ENCODE measurements at places on chromosomes 12 and 14.

DNA sequence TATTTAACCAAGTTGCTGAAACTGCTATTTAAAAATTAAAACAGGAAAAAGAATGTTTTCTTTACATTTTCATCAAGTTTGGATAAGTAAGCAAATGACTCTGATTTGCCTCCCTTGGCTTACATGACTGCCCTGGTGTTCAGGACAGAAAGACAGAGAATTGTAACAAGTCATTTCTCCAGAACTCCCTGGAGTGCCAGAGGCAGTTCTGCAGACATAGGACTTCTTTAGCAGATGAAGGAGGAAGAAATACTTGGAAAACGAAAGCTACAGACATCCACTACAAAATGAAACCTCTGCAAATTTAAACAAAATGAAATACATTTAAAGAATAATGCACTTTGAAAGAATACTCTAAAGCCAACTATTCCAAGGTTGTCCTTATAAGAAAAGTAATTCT, 253.9 kb downstream of the LRFN5 start:
- no peak for DNase-seq

DNA sequence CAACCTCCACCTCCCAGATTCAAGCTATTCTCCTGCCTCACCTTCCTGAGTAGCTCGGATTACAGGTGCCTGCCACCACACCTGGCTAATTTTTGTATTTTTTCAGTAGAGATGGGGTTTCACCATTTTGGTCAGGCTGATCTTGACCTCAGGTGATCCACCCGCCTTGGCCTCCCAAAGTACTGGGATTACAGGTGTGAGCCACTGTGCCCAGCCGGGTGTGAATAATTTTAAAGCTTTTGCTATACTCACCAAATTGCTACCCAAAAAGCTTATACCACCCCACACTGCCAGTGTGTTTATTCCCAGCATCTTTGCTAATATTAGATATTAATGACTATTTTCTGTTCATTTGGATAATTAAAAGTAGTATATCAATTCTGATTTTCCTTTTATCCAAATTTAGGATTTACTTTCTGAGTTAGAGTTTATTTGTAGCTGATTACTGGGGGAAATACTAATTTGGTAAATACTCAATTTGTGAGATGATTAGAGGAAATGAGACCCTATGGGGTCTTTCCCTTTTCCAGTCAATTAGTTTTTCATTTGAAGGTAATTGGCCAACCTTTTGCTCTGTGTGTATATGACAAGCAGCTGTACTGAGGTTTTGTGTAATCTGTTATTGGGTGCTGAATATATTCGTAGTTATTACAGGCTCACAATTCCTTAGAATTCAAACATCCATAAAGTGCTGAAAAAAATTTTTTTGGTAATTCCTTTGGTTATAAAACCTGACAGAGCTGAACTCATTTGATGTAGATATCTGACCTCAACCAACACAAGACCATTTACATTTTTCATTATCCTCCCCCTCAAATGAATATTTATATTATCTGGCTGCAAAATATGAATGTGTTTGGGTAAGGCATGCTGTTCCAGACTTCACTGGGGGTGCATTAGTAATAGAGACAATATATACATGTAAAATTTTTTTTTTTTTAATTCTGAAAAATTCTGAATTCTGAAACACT, 73.6 kb downstream of the ANO6 start:
- no peak for DNase-seq

DNA sequence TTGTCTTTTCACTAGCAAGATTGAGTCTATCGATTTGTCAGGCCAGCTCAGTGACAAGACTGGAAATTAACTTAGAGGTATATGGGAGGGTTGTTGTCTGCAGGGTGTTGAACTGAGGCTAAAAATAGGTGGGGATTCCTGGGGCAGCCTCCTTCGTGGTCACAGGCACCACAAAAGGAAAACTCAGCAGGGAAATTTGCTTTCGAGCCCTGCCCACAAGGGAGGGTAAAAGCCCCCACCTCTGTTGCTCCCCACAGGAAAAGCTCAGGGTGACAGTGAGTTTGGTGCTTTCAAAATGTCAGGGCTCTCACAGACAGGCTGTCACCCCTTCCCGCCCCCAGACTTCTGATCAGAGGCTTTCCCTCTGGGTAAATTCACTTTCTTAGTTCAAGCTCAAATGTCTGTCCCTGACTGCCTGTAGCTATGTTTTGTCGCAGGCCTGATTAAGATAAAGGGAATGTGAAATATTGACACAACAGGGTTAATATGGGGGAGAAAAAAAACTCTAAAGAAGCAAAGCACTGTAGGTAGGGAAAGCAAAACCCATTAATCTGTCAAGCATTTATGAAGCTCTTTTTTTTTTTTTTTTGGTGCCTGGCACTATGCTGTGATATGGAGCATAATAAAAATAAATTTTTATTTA, 11.7 kb upstream of the NFKBIA start:
- DNase-seq: no peak

DNA sequence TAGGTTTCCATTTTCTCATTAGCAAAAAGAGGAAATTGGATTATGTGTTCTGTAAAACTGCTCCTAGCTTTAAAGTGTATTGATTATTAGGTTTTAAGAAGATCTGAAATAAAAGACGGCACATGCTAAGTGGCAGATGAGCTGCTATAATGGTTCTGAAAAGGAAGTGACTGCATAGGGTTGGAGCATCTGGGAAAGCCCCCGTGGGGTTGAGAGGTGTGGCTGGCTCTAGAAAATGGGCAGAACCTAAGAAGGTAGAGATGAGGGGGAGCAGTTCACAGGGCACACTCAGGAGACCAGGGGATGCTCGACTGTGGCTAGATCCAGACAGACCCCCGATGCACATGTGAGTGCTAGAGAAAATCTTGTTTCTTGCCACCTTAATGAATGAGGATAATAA, 1.9 kb downstream of the IFNG-AS1 start:
- DNase-seq: no peak

GRCh38 chr12:131222329-131223139, 268.8 kb downstream of the ADGRD1 start:
- no peak for DNase-seq

GRCh38 chr12:128823216-128823915, 392 bp downstream of the SLC15A4 start:
- DNase-seq: no peak

DNA sequence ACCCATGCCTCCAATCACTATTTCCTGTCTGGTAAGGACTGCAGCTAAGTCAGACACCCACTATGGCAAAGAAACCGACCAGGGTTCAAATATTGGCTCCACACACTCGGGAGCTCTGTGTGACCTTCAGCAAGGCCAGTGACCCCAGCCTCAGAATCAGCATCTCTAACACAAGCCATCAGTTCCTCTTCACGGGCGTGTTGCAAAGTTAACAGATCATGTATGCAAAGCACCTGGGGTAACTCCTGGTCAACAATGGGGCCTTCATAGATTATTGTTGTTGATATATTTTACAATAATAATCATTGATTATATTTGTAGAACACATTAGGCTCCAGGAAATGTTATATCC, 6.2 kb upstream of the FAM222A start:
- DNase-seq: no peak

- DNase-seq: no peak
Measured at GRCh38 chr14:96051642-96052540, 12.7 kb downstream of the C14orf132 start.

DNA sequence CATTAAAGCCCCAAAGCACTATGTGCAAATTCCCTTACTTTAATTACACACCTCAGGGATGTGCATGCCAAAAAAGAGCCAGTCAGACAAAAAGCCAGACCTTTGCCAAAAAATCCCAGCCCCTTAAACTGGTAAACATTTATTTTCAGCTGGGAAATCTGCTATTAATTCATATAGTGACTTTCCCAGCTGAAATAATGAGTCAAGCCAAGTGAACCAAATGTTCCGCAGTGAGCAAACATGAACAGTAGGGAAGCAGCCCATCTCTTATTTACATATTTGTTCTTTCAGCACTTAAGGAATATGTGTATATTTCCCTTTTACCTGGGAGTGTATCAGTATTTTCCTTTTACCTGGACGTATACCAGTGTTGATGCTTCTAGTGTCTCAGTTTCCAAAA, 44.0 kb upstream of the OTX2 start:
- DNase-seq: no peak

Data from amniotic stem cell (primary cell).